ENCODE measurements at places on chromosomes 5 and 9.

GRCh38 chr9:135604437-135605237 lies 34.7 kb downstream of the GLT6D1 start:
- DNase-seq = peak; percentile 60

DNA sequence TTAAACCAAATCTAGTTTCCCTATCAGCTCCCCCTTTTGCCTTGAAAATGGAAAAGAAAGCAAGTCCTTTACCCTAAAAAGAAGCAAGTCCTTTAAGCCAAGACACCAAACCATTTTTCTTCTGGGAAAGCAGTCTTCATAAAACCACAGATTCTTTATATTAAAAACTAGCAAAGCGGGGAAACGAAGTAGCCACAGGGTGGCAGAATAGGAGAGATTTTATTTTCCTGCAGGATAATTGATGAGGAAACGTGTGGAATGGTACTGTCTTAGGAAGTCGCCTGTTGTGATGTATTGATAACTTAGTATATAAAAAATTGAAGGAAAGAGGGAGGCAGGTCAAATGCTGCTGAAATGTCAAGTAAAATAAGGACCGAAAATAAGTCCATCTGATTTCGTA lies 41.1 kb downstream of the ZNF883 start:
- DNase-seq = no peak

DNA sequence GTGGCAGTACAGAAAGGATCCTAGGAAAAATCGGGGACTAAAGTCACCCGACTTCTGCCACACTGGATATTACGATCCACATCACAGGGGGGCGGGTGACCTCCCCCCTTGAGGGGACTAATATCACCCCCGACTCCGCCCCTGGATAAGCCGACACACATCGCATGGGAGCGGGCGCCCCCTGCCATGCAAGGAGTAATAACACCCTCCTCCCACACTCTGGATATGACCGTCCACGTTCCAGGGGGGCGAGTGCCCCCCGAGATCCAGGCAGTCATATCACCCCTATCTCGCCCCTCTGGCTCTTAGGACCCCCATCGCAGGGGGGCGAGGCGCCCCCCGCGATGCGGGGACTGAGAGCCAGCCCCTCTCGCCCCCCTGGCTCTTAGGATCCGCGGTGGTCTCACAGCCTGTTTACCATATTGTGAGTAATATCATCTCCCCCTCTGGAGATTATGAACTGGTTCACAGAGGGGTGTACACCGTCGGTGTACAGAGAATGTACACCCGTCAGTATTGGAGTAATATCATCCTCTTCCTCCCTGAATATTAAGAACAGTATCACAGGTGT lies 423.0 kb downstream of the DIRAS2 start:
- DNase-seq = no peak

DNA sequence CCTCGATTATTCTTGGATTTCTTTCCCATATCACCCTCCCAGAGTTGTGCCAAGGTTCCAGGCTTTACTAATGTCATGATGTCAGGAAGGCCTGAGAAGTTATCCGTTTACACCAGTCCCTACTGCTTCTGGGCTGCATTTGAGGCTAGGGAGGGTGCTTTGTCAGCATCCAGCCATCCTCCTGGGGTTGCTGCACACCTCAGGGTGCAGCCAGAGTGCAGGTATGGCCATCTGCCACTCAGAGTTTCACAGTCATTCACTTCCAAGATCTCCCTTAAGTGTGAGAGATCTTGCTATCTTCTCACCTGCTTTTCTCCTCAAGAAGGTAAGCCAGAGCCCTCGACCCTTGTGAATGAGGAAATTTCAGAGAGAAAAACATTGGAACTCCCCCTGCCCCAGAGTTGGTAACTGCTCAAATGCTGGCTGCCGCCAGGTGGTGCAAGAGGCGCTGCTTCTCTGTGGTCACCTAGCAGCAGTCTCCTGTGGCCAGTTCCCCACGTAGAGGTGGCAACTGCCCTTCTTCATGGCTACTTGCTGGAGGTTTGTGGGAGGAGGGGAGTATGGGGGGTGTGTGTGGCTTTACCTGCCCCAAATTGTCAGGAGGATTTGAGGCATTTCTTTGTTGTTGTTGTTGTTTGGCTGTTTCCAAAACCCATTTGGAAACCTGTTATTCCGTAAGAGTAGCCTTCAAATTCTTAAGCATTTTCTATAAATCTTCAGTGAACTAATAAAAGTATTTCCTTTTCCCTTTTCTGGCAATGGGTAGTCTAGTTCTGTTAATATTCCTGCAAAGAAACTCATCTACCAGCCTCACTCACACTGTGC lies 259.6 kb upstream of the DMRT1 start:
- DNase-seq = no peak

DNA sequence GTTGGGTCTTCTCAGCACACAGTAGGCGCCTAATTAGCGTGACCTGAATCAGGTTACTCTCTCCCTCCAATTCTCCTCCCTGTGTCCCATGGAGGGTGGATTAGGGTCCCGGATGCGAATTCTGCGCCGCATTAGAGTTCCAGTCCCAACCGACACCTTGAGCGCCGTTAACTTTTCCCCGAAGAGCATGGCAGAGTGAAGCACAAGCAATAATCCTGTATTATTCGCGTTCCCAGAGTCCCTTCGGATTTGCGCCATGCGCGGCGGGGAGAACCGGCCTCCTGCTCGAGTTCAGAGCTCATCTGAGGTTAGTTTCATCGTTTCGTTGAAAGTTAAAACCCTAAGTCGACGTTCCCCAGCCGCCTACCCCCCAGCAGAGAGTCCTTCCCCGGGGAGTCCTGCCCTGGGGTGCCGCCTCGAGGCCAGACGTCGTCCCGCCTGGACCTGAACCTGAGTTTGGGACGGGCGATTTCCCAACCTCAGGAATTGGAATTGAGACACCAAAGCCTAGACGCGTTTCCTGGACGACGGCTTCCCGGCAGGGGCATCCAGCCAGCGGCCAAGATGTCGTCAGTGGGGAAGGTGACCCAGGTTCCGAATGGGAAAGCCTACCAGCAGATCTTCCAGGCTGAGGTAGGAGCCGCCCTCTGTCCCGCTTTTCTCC lies at the start of gene CCDC180:
CCDC180 (plus strand) TSS at position 160 of the 664 bp plus-strand sequence; CDS start at position 565, 405 bp downstream.
- no peak for DNase-seq

DNA sequence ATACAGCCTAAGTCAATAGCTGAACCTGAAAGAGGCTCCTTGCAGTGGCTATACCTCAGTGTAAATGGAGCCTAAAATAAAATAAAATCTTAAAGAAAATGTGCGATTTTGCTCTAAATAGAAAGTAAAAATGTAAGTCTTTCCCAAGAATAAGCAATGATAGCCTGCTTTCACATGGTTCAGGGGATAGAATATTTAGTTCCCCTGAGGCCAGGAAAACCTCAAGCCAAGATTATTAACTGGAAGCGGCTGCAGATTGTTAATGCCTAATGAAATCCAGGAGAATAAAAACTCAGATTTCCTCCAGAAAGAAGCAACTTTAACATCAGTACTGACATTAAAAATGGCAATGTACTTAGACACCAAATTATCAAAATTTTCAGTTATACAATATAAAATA lies 463.7 kb downstream of the CYLC2 start:
- no peak for DNase-seq

- no peak for DNase-seq
Measured at GRCh38 chr5:178115136-178115813, 1.9 kb downstream of the N4BP3 start.

DNA sequence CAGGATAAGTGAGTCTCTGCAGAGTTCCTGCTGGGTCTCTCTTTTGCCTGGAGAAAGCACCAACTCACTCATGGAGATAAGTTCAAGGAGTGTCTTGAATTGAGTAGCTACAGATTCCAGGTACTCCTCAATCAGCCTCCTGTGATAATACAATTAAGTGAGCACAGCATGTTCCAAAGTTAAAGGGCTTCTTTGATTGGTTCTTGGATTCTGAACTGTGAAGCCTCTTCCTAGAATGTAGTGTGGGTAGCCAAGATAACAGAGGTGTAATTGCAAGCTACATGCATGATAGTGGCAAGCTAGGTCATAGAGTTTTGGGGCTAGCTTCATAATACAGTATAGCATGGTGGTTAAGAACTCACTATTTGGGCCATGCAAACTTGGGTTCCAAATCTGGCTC lies 23.2 kb upstream of the CARNMT1 start:
- DNase-seq = no peak

DNA sequence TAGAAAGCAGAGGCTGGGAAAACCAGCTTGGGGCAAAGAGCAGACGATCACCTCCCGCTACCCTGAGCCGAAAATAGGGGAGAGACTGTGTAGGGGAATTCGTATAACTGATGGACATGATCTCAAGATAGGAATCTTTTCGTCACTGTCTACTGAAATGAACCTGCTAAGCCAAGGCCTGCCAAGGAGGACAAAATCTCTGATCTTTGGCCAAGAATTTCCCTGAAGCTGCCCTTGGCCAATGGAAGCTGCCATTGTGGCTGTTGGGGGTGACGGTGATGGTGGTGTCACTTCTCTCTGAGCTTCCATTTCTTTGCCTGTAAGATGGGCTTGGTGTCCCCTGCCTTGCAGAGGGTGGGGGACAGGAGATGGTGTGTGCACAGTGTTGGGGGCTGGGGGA lies 3.3 kb upstream of the PTGES start:
- no peak for DNase-seq

DNA sequence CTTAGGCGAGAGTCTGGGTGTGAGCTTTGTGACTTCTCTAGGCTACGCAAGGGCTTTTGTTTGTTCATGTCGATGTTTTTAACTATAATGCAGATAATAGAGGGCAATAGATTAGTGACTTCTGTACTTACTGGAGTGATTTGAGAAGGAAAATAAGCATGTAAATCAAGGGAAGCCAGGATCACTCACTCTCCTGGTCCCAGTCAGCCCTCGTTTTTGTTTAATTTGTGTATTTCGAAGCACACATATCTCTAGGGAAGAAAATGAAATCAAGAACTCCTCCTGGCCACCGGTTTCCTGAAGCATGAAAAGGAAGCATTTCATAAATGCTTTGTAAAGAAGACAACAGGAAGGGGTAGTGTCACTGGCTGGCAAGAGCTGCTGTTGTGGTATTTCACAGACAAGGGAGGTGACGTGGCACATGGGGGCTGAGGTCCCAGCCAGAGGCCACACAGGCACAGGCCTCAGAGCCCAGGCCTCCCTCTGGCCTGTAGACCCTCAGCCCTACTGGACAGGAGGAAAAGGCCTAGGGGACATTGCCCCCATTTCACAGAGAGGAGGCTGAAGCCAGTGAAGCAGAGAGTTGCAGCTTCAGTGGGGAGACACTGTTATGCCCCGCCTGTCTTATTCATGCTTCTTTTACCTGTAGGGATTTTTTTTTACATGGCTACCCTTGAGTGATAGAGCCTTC lies 34.1 kb downstream of the IRF1 start:
- no peak for DNase-seq

GRCh38 chr5:31783086-31783645 lies 144.2 kb downstream of the PDZD2 start:
- no peak for DNase-seq

- DNase-seq = no peak
Measured at GRCh38 chr9:111799506-111799905, 4.8 kb upstream of the SHOC1 start.

DNA sequence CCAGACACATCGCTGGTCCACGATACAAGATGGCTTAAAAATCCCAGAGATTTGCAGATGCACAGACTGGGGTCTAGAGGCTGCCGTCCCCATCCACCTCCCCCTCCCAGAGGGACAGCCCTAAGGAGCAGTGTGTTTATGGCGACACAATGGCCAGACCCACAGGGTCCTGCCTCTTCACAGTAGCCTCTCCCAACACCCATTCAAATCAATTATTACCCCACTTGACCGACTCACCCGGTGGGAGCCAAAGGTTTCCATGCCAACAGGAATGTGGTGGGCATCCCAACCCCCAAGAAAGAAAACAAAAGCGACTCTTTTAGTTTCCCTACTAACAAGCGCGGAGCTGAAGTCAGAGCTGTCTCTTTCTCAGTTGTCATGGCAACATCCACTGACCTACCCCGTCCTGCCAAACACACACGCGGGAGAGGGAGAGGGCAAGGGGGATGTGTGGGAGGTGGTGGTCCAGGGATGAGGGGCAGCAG lies 209.0 kb downstream of the TTLL11 start:
- no peak for DNase-seq

- no peak for DNase-seq
Measured at GRCh38 chr5:174807471-174807870, 83.1 kb downstream of the MSX2 start.

DNA sequence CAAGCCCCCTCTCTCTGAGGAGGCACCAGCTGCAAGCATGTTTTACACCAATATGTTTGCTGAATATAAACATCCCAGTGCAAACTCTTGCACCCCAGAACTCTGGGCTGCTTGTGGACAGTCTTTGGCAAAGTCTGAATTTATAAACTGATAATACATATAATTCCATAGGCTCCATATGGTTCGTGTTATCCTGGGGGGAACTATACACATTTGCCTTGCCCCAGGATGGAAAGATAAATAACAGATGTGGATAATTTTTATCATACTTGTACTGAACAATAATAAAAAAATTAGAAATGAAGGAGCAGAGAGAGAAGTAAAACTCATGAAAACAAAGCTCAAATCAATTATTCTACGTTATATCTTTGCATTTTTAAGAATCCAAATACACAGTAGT lies 50.6 kb upstream of the GAS1 start:
- no peak for DNase-seq

DNA sequence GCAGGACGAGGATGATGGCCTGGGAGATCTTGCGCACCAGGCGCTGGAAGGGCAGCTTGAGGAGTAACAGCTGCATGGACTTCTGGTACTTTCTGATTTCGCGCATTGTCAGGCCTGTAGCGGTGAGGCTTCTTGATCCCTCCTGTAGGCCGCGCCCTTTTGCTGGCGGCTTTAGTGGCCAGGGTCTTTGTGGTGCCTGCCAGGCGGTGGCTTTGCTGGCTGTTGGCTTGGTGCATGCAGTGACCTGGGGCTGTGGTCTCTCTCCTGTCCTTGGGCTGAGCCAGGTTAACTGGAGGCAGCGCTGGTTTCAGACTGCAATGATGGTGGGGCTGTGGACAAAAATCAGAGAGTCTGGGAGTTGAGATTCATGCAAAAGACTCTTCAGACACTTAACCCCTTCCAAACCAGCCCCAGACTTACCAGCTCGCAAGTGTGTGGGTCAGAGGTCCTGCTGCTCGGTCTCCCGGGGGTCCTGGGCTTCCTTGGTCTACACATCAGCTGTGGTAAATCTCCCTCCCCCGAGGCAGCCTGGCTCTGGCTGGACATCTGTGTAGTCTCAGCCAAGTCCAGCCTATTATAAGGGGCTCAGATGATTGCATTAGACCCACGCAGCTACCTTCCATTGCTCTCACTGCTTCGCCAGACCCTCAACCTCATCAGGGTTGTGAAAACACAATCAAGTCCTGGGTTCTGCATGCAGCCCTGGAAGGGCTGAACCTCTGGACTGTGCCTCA lies 4.8 kb downstream of the TAF11L12 start:
- DNase-seq = no peak

GRCh38 chr5:5617024-5617423 lies 194.5 kb downstream of the ICE1 start:
- no peak for DNase-seq

GRCh38 chr5:137071931-137072330 lies 427.2 kb downstream of the SPOCK1 start:
- DNase-seq = no peak

DNA sequence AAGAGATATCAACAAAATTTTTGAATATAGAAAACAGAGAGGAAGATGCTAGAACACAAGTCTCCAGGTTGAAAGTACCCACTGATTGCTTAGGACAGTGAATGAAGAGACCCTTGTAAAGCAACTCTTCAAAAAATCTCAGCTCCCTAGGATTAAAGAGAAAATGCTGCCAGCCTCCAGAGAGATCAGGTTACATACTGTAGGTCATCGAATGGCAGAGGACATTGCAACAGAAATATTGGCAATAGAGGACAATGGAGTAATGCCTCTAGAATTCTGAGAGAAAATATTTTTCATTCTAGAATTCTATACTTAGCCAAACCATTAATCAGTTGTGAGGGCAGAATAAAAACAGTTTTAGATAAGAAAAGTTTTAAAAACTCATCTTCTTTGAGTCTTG lies 43.1 kb upstream of the ELL2 start:
- DNase-seq = no peak

GRCh38 chr9:133986774-133987445 lies 5.2 kb downstream of the VAV2 start:
- DNase-seq = no peak

Measured in vagina (tissue), 2 donors.